ENCODE measurements at places on chromosomes 2 and 18.

DNA sequence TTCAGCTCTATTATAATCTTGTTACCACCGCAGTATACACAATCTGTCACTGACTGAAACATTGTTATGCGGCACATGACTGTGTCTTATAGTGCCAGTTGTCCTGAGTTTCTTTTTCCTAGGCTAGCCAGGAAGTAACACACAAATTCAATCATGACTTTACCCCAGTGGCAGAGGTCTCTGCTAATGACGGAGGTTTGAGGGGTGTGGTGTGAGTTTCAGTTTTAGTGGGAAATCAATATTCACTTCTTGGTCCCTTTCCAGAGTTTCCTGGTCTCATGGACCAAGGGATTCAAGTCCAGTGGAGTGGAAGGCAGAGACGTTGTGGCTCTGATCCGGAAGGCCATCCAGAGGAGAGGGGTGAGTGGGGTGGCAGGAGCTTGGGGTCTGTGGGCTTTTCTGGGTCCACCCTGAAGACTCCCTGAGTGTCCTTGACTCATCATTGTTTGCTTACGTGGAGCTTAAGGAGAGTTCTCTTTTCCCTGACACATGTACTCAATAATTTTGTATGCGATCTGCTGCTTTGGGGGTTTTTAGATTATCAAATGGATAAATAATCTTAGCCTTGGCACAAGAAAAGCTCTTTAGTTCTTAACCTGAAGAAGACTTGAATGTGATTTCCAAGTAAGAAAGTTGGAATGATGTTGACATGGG is 39.2 kb downstream of the HK2 start:
- DNase-seq: no peak

GRCh38 chr2:207847098-207847806 is 77.5 kb upstream of the FZD5 start:
- DNase-seq: no peak

DNA sequence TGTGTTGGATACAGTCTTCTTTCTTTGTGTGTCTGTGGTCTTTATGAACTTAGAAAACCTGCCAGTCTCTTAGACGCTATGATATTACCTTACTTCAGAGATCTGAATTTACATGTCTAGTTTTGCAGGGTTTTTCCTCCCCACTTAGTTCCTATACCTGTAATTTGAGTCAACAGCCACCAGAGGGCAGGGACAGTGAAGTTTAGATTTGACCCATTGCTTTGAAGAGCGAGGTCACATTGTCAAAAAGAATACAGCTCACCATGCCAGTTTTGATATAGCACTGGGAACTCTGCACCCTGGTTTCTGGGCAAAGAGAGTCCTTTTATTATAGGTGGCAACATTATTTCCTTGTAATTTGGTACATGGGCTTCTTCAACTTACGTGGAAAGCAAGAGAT is 102.3 kb downstream of the MAPK4 start:
- DNase-seq: no peak

GRCh38 chr2:162085090-162085891 is 11.3 kb upstream of the DPP4 start:
- DNase-seq: no peak

GRCh38 chr18:5527603-5528002 is 16.2 kb downstream of the EPB41L3 start:
- DNase-seq: no peak

DNA sequence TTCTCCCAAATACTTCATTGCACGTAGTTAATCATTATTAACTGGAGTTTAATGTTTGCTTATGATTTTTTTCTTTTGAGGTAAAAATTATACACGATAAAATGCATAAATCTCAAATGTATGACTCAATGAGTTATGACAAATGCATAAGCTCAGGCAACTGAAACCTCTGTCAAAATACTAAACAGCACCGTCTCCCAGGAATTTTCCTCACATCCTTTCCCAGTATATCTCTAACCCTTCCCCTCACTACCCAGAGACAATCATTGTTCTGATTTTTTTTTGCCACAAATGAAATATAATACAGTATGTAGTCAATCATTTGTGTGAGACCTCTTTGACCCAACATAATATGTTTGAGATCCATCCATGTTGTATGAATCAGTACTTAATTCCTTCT is 606.5 kb downstream of the CPS1 start:
- DNase-seq: no peak

- no peak for DNase-seq
Measured at GRCh38 chr2:49004036-49004626, 150.2 kb downstream of the FSHR start.

GRCh38 chr18:10391506-10391905 is 62.9 kb upstream of the APCDD1 start:
- no peak for DNase-seq

- DNase-seq: no peak
Measured at GRCh38 chr2:134973241-134974138, 54.9 kb downstream of the CCNT2 start.

DNA sequence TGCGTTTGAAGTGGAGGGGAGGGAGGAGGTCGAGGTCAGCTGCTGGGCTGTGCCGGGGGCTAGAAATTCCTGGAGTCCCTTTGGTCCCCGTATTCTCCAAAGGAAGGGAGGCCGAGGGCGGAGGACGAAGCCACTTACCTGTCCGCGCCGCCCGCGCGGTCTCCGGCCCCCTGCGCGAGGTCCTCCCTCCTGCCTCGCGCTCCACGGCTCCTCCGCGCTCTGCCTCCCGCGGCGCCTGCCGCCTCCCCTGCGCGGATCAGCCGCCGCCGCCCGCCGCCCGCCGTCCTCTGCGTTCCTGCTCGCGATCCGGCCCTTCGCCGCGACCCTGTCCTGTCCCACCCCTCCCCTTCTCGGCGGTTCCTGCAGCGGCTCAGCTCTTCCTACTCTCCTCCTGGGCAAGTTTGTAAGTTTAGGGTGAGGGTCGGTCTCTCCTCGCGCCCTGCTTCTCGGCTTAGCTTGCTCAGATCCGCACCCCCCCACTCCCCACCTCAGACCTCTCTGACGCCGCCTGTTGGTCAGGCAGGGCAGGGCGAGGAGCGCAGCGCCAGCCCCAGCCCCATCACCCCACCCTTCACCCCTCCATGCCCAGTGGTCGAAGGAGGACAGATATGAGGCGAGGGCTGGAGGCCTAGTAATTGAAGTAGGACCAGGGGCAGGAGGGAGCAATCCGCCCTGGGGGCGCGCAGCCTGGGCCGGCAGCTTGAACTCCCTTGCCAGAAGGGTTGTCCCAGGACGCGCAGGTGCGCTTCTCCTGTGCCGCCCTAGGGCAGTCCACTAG is 9.7 kb upstream of the SKOR2 start:
- no peak for DNase-seq

- peak; percentile 7 for DNase-seq
Measured at GRCh38 chr2:121071034-121071504, 213.9 kb downstream of the TFCP2L1 start.

Data from stimulated activated CD4-positive, alpha-beta T cell treated with anti-CD3 and anti-CD28 coated beads, Interleukin-1b, Interleukin-23, amount 100 ng/mL, for 1 hour (primary cell).